Activated naive CD8-positive, alpha-beta T cell treated with anti-CD3 and anti-CD28 coated beads for 36 hours (primary cell): ENCODE measurements at places on chromosomes 7 and 10. TPM values are rescaled to one million over a fixed set of nuclear protein-coding genes. Genes with fewer than 3 reads are reported as not detected.
A peak's percentile ranks its signal among the peaks of the same experiment; 100 is the strongest.

DNA sequence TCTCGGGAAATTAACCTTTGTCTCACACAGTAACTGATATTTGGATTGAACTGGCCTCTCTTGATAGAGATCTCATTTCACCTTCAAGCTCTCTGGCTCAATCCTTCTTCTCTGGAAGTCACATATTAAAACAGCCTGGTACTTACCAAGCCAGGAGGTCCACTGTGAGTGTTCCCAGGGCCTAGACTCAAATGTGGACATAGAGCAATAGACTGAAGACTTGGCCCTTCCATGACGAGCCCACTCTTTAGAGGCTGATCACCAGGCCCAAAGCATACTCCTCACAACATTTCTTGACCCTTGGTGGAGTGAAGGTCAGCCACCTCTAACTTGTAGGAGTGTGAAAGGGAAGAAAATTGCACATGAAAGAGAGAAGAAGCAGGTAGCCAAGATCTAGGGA lies 38.5 kb downstream of the COL1A2 start:
- no peak for DNase-seq

DNA sequence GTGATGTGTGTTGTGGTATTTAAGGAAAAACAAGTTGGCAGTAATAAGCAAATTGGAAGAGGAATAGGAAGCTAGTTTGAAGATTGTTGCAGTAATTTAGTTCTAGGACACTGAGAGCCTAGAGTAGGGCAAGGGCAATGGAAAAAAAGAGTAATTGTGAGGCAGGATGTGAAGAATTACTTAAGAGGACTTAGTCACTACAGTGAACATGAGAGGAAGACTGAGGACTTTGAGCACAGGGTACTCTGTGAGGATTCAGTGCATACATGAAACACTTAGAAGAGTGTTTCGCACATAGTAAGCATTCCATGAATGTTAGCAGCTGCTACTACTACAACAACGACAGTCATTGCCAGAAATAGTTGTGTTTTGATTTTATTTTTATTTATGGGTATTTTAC lies 30.9 kb upstream of the DKK1 start:
- no peak for DNase-seq

GRCh38 chr10:5561704-5562645 lies 37.2 kb downstream of the CALML3 start:
- DNase-seq, result no peak

DNA sequence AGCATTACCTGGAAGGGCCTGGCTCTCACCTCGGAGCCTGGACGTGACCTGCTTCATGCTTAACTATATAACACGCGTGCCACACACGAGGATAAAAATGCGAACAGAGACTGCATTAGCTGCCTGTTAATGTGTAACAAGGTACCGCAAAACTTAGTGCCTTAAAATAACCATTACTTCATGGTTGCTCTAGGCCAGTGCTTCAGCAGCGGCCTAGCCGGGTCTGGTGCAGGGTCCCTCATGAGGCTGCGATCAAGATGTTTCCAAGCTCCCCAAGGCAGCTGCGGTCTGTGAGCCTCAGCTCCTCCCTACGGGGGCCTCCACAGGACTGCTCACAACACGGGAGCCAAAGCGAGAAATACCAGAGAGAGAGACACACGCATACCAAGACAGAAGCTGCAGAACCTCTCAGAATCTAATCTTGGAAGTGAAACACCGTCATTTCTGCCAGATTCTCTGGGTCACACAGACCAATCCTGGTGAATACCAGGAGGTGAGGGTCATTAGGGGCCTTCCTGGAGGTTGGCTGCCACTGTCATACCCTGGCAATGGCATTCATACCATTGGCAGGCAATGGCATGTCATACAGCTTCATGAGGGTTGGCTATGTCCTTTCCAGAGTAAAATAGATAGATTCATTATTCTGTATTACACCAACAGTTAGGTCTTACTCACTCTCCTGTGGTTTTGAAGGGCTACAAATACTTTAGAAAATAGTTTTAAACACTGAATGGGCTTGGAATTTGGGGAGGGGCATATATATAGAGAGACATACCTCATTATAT lies 94.5 kb downstream of the HIPK2 start:
- DNase-seq, result no peak

DNA sequence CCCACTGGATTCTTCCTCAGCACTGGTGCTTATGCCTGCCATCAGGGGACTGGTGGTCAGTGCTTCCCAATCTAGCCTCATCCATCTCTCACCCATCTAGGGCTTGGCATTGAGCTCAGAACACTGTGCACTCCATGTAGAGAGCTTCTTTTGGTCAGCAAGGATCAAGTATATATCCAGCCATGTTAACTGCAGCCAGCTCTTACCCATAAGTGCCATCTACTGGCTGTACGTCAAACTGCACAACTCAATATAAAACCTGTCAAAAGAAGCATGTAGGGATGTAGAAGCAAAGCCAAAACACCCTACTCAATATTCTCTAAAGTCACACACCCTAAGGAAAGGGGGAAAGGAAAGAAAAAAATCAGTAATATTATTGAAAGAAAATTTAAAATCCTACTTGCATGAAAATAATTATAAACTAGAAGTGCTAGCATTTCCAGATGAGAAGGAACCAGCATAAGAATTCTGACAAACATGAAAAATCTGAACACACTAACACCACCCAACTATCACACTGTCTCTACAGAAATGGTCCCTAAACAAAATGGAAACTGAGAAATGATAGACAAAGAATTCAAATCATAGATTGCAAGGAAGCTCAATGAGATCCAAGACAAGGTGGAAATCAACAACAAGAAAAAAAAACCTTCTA lies 531.1 kb upstream of the STEAP1 start:
- DNase-seq, result no peak

GRCh38 chr10:48976196-48976595 lies 36.6 kb upstream of the LRRC18 start:
- no peak for DNase-seq

- no peak for DNase-seq
Observed at GRCh38 chr10:99700649-99701048, 31.3 kb downstream of the COX15 start.

Gene SPDYE1
- not detected for total RNA-seq

DNA sequence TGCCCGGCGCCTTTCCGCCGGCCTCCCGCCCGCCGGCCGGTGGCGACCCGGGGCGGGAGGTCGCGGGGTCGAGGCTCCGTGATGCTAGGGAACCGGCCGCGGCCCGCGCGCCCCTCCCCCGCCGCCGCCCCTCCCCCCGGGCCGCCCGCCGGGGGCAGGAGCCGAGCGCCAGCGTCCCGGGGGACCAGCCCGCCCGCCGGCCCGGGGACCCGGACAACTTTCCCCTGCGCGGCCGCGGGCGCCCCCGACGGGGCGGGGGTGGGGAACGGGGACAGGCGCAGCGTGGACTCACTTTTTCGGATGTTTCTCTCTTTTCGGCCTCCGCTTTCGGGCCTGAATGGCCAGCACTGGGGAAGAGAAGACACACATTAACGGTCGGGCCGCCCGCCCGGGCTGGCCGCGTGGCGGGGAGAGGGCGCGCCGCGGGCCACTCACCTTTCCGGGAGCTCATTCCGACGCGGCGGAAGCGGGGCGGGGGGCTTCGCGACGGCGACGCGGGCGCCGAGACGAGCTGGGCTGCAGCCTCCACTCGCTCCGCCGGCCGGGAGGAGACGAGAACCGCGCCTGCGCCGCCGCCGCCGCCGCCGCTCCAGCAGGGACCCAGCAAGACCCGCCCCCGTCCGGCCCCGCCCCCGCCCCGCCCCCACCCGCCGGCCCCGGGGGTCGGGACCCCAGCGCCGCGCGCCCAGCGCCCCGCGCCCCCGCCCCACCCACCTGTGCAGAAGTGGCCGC lies at the start of gene SRPK2:
TSS of gene SRPK2 (minus strand) at position 566 of the 732 bp plus-strand sequence.
- DNase-seq, result peak; percentile 82

DNA sequence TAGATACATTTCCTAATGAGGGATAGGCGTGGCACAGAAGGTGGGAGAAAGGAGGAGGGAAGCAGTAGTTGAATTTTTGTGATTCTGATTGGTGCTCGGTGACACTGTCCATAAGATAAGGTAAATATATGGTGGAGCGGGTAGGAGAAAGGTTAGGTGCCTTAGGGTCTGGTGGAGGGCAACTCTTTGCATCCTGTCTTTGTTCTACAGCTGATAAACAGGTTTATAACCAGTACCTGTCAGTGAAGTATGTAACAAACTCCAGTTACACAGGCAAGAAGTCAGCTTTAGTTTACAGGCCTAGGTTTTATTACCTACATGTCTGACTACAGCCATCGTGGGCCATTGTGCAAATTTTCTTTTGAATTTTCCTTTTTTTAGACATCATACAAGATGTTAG lies 10.9 kb upstream of the FAM180A start:
- DNase-seq, result no peak

GRCh38 chr10:17963431-17963830 lies 11.7 kb downstream of the SLC39A12 start:
- no peak for DNase-seq

DNA sequence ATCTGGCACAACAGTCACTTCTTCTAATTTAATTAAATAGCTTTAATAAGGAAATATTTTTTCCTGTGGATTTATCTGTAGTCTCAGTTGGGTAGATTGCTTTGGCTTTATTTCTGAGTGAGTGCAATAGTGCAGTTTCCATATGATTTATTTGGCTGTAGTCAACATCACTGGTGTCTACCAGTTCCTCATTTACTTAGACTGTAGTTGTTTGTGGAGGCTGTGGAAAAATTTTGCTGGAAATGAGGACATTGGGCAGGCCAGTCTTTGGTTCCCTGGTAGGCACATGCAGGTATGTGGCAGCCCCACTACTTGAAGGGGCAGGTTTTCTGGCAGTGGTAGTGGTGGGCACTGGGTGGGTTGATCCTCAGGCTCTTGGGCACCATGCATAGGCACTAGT lies 15.5 kb downstream of the TAS2R40 start:
- DNase-seq, result no peak

DNA sequence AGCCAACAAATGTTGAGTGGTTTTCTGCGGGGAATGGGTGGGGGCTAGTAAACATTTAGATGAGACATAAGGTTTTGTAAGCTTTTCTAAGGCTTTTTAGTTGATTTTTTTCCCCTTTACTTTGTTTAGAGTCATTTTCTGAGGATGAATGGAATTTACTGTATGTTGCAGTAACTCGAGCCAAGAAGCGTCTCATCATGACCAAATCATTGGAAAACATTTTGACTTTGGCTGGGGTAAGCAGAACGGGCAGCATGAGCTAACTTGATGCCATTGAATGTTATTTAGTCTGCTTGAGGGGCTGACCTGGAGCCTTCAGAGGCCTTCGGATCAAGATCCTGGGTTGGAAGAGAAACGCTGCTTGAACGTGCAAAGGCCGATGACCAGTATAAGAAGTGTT lies 37.3 kb downstream of the FBH1 start:
- no peak for DNase-seq

DNA sequence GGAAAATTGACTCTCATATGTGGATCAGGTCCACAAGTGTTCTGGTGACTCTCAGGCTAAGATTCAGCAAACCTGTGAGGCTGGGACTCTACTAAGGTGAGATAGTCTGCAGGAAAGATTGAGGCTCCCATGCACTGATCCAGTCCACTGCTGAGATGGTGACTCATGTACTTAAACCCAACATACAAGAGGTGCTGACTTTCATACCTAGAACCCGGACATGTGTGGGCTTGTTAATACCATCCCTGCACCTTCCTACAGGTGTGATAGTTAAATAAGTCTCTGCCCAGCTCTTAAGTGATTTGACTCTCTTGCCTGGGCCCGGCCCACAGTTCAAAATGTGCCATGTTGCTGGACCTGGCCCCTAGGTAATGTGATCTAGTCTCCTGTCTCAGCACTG lies 27.1 kb upstream of the ZNF107 start:
- DNase-seq, result no peak

GRCh38 chr10:66747451-66747850 lies 178.4 kb upstream of the LRRTM3 start:
- no peak for DNase-seq

GRCh38 chr10:33478089-33478674 lies 143.7 kb upstream of the NRP1 start:
- no peak for DNase-seq

GRCh38 chr7:22934023-22934422 lies 79.9 kb downstream of the HYCC1 start:
- DNase-seq, result no peak

Gene CTNNA3
- total RNA-seq, result not detected

DNA sequence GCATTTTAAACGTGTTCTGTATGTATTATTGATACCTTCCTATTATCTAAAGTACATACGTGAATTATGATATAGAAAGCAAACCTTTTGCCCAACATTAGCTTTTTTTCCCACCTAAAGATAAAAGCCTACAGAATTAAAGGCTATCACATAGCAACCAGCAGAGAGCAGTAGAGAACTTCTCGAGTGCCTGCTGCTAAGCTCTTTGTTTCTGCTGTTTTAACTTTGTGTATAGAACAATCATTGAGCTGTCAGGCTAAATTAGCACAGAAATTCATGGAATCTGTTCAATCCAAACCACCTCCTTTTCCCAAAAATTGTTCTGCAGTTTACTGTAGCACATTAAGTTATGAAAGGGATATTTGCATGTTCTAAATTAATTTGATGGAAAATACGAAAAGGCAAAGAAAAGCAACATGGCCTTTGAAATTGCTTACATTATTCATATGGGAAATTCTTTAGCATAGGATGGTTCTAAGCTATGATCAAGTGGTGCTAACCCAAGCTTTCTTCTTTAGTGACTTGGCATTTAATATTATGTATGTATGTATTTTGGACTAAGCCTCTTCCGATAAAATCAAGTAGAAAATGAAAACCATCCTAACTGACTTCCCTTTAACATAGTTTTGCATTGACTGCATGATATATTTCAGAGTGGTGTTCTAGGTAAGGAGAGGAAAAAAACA lies 1288.5 kb downstream of the GATA3 start:
- DNase-seq, result no peak

Gene MEPCE
- 60.1 TPM for total RNA-seq

DNA sequence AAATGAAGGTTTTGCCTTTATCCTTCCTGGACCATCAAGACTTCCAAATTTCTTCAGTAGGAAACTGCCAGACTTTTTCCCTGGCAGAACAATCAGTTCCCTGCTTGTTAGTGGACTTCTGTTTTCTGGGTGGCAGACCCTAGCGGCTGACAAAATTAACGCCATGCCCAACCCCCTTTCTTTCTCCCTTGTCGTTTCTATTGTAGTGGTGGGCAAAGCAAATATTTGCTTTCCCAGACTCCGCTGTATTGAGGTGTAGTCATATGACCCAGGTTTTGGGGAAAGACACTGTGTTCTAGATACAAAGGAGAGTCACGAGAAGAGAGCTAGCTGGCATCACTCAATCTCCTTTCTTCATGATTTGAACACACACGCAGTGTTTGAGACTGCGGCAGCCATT lies 7.7 kb downstream of the PON2 start:
- no peak for DNase-seq

DNA sequence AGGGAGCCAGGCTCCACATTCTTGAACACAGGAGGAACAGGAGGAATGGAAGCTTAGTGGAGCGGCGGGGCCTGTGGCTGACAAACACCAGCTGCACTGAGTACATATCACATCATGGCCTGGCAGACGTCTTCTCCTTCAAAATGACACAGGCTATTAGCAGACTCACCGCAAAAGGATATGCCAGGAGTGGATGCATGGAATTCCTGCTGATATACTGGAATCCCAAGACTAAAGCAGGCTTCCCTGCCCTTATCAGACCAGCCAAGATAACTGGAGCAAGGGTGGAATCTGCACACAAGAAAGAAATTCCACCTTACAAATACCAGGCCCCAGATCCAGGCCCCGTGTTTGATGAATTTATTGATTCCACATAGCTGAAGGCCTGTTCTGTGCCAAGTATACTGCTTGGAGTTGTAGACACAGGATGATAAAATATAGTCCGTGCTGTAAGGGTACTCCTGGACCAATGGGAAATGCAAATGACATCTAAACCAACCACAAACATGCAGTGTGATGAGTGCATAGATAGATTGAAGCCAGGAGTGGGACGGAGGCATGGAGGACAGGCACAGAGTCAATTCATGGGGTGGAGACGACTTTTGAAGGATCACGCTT lies 480.5 kb upstream of the ZMIZ1 start:
- DNase-seq, result no peak

Gene AKR1C8
- total RNA-seq, result 0.22 TPM
